Fibroblast of the aortic adventitia (primary cell): ENCODE measurements at places on chromosomes 7 and 10.

DNA sequence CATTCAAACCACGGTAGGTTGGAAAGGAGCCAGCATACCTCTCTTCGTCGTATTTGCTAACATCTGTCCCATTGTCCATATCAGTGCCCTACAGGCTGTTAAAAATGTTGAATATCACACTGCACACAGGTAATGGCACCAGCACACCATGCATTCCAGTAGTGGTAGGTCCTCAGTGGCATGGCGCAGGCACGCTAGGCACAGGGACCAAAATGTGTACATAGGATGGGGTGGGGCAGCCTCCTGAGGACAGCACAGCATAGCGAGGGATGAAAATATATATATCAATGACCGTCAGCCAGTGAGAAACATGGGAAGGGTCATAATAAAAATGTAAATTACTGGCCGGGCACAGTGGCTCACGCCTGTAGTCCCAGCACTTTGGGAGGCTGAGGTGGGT is 99.9 kb upstream of the CTBP2 start:
- no peak for DNase-seq

DNA sequence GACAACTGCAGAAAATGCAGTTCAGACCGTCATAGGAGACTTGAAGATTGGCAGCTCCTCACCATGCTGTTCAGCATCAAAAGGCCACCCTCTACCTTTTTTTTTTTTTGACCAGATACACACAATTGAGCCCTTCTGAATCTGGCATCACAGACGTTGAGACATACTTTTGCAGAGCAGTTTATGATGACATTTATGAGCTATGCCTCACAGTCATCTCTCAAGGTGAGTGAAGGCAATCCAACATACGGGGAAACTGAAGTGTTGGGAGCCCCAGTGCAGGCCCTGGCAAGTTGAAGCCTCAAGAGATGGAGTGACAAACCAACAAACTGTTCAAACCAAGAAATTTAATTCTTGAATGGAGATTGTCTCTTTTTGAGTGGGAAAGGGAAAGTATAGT is 83.6 kb upstream of the DLX6 start:
- no peak for DNase-seq

DNA sequence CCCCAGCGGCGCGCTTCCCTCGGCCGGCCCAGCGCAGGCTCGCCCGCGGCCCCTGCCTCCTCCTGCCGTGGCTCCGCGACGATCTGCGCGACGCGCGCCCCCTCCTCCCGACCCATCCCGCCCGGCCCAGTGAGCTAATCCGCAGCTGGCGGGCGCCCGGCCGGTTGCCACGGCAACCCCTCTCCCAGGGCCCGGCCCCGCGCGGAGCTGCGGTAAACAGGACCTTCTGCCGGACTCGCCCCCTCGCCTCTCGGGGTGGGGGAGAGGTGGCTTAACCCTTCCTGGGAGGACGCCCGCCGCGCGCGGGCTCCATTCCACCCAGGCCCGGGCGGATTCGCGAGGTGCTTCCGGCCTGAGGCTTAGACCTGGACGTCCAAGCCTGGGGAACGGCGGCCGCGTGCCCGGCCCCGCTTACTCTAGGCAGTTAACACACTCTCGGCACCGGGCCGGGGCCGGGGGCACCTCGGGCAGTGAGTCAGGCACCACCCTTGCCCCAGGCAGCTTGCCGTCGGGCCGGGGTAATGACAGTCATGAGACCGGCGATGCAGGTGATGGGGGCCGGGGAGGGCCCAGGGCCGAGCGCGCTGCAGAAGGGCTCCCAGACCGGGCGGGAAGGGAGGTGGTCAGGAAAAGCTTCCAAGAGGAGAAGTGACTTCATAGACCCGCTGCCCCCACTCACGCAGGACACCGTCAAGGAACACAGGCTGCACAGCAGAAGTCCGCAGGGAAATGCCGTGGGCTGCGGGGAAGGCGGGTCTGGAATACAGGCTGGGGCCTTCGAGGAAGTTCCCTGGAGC is at the start of gene DENND2A:
TSS of gene DENND2A (minus strand) at position 87 of the 797 bp plus-strand sequence. CDS start 38,416 bp downstream, outside the sequence.
- peak; percentile 45 for DNase-seq

- DNase-seq: peak; percentile 29
Measured at GRCh38 chr10:129958629-129959543, 5.2 kb downstream of the EBF3 start.

DNA sequence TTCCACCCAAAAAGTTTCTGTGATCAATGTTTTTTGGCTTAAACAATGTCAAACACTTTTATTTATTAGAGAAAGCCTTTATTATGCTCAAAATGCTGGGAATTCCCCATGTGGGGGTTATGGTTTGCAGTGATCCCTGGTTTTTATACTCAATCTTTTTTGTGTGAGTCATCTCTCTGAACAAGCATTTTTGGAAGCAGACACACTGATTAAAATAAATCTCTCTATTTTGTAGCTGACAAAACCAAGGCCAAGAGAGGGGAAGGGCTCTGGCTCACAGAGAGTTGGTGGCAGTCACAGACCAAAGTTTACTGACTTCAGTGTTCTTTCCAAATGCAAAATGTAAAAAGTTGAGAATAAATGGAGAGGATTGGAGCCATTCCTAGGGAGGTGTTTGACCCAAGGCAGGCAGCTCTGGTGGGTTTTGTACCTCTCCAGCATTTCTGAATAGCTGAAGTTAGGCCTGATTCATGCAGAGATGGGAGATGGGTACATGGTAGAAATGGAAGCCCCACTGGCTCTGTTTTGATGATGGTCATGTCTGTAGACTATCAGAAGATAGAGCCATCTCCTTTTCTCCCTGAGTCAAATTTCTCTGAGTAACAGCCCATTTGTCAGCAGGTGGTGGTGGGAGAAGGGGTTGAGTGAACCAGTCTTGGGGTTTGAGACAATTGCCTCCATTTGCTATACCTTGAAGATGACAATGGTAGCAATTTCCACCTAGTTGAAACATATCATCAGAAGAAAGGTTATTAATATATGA is 45.4 kb upstream of the NAMPT start:
- peak; percentile 80 for DNase-seq

DNA sequence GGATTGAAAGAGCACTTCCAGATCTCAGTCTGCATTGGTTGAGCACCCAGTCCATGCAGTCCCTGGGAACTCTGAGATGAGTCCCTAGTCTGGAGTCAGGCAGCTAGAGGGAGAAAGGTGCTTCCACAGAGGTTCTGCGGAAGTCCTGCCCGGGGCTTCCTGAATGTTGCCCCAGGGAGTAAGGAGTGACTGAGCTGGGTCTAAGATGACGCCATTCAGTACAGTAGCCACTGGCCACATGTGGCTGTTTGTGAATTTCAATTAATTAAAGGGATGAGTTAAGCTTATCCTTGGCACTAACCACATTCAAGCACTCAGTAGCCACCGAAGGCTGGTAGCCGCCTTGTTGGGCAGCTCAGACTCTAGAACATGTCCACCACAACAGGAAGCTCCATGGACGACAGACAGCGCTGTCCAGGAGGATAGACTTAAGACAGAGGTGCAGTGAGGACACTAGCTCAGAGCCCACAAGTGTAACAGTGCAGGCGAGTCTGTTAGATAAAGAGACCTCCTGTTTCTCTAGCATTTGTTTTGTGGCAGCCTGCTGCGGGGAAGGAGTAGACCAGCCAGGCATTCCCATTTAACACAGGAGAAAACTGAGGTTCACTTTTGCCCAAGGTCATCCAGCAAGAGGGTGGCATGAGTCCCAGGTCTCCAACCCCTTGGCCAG is 101.6 kb upstream of the PPIF start:
- no peak for DNase-seq
